ENCODE measurements at places on chromosomes 2 and 18.
A peak's percentile ranks its signal among the peaks of the same experiment; 100 is the strongest.

- H3K36me3 ChIP-seq: no peaks in the 10 kb centered on the region
- no peak for DNase-seq
- no peak overlapping the region for H3K27ac ChIP-seq
- H3K27me3 ChIP-seq: no peaks in the 10 kb centered on the region
Observed at GRCh38 chr2:152425765-152426727, 91.1 kb downstream of the FMNL2 start.

DNA sequence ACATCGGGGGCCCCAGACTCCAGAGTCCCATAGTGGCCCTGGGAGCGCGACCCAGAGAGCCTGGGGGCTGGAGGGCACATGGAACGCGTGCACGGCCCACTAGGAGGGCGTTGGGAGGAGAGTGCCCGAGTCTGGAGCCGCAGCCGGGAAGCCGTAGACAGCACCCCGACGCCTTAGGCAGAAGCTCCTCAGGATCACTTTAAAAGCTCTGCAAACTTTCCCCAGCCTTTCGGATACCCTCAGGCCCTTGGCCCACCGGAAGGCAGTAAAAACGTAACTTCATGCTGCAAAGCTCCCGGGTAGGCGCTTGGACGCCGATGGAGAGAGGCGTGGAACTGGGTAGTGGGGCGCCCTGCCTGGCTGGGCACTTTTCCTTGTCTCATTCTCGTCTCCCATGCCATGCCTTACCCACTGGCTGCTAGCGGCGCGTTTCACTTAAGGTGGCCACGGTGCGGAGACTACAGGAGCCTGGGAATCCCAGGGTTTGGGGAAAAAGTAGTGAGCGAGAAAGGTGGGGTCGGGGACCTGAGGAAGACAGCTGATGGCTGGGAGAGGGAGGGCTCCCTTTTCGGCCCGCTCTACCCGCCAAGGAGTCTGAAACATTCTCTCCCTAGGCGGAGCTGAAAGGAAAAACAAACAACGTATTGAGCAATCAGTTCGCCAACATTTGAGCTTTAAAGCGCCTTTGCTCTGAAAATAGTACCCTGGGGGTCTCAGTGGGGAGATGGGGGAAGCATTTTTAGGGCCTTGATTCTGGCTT is 141.8 kb downstream of the MEIS1 start:
- H3K36me3 ChIP-seq: no peaks in the 10 kb centered on the region
- no peak overlapping the region for H3K4me3 ChIP-seq
- peaks cover 16% of the 10 kb centered on the region for H3K27me3 ChIP-seq
- H3K27ac ChIP-seq: no peak overlapping the region
- no peaks in the 10 kb centered on the region for H3K4me1 ChIP-seq

DNA sequence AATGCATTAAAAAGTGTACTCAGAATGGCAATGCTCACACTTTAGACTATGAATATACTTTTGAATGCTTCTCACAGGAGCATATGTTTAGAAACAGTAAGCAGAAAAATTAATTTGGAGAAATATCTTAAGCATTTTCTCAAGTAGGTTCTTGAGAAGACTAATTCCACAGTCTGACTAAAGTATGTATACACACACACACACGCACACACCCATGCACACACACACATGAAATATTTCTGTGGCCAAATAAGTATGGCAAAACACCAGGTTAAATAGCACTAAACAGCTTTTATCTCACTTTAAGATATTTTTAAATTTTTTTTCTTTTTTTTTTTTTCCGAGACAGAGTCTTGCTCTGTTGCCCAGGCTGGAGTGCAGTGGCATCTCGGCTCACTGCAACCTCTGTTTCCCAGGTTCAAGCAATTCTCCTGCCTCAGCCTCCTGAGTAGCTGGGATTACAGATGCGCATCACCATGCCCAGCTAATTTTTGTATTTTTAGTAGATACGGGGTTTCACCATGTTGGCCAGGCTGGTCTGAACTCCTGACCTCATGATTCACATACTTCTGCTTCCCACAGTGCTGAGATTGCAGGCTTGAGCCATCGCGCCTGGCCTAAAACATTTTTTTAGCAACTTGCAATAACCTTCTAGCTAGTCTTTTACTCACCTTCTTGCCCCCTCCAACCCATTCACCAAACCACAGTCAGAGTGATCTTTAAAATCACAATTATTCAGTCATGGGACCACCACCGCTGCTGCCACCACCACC is 67.5 kb upstream of the SCG2 start:
- H3K27me3 ChIP-seq: no peaks in the 10 kb centered on the region
- DNase-seq: no peak
- H3K4me1 ChIP-seq: no peaks in the 10 kb centered on the region
- no peak overlapping the region for H3K4me3 ChIP-seq
- no peak overlapping the region for H3K27ac ChIP-seq

DNA sequence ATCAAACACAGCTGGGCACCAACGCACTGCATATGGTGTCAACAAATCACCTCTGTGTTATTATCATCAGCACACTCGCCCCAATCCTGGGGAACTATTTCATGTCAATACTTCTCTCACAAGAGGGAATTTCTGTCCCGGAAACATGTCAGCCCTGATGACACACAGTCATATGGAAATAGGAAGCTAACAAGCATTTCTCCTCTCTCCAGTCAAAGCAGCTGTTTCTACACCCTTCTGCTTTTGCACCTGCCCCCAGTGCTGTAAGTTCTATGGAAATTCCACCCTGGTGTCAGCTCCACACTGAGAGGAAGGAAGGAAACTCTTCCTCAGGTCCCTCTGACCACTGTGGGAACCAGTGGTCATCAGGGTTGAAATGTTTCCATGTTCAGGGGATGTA is 447.6 kb upstream of the ID2 start:
- no peak for DNase-seq
- H3K27me3 ChIP-seq: no peaks in the 10 kb centered on the region
- H3K4me3 ChIP-seq: no peak overlapping the region
- H3K36me3 ChIP-seq: no peaks in the 10 kb centered on the region
- no peak overlapping the region for H3K27ac ChIP-seq
- H3K4me1 ChIP-seq: no peaks in the 10 kb centered on the region

GRCh38 chr2:119943058-119943457 is 69.8 kb upstream of the EPB41L5 start:
- peaks cover 33% of the 10 kb centered on the region for H3K4me1 ChIP-seq
- DNase-seq: no peak
- no peak overlapping the region for H3K27ac ChIP-seq
- no peak overlapping the region for H3K4me3 ChIP-seq
- H3K27me3 ChIP-seq: no peaks in the 10 kb centered on the region

- H3K27ac ChIP-seq: no peak overlapping the region
- no peak for DNase-seq
- peaks cover 19% of the 10 kb centered on the region for H3K4me1 ChIP-seq
- no peaks in the 10 kb centered on the region for H3K27me3 ChIP-seq
- H3K36me3 ChIP-seq: no peaks in the 10 kb centered on the region
Observed at GRCh38 chr2:9654452-9655100, 23.8 kb upstream of the YWHAQ start.

GRCh38 chr2:124534028-124534427 is 508.9 kb downstream of the CNTNAP5 start:
- H3K27ac ChIP-seq: no peak overlapping the region
- DNase-seq: no peak
- no peak overlapping the region for H3K4me3 ChIP-seq
- no peaks in the 10 kb centered on the region for H3K4me1 ChIP-seq
- no peaks in the 10 kb centered on the region for H3K27me3 ChIP-seq

DNA sequence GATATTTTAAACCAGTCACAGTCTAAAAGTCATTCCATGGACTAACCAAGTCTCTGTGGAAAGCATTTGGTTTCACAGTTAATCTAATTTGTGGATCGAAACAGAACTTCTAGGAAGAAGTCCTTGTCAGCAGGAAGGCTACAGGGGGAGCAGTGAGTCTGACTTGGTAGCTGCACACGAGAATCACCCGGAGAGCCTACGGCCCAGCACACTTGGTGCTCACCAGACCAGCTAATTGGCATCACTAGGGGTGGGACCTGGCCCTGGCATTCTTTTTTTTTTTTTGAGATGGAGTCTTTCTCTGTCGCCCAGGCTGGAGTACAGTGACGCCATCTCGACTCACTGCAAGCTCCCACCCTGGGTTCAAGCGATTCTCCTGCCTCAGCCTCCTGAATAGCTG is 97.7 kb downstream of the ZNF532 start:
- no peaks in the 10 kb centered on the region for H3K27me3 ChIP-seq
- no peaks in the 10 kb centered on the region for H3K36me3 ChIP-seq
- no peak overlapping the region for H3K4me3 ChIP-seq

DNA sequence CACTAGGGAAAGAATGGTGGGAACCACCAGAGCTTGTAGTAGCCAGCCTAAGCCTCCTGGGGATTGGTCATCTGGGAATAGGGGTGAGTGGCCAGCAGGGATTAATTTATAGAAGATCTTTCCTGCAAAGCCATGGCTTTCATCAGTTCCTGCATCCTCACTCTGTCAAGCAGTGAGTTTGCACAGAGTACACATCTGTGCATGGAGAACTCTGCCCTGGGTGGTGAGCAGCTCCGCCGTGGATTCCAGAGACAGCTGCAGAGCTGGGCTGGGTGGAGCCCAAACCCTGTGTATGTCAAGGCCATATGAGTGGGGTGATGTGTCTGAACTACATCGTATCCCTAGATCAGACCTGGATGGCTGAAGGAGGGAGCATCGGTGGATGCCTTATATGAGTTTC is 182.2 kb downstream of the GLI2 start:
- DNase-seq: no peak
- H3K27me3 ChIP-seq: no peaks in the 10 kb centered on the region
- H3K36me3 ChIP-seq: no peaks in the 10 kb centered on the region
- no peaks in the 10 kb centered on the region for H3K4me1 ChIP-seq

GRCh38 chr18:23103449-23103848 is 31.8 kb upstream of the CABLES1 start:
- DNase-seq: no peak
- no peak overlapping the region for H3K27ac ChIP-seq
- no peaks in the 10 kb centered on the region for H3K27me3 ChIP-seq
- H3K36me3 ChIP-seq: no peaks in the 10 kb centered on the region
- H3K4me1 ChIP-seq: no peaks in the 10 kb centered on the region

- H3K36me3 ChIP-seq: no peaks in the 10 kb centered on the region
- no peaks in the 10 kb centered on the region for H3K4me1 ChIP-seq
- H3K27me3 ChIP-seq: no peaks in the 10 kb centered on the region
- no peak for DNase-seq
Observed at GRCh38 chr2:223797811-223798721, 39.3 kb downstream of the AP1S3 start.

- H3K27ac ChIP-seq: no peak overlapping the region
- no peaks in the 10 kb centered on the region for H3K4me1 ChIP-seq
- DNase-seq: no peak
- H3K36me3 ChIP-seq: no peaks in the 10 kb centered on the region
- no peaks in the 10 kb centered on the region for H3K27me3 ChIP-seq
- no peak overlapping the region for H3K4me3 ChIP-seq
Observed at GRCh38 chr18:32629981-32630700, 142.7 kb downstream of the KLHL14 start.

DNA sequence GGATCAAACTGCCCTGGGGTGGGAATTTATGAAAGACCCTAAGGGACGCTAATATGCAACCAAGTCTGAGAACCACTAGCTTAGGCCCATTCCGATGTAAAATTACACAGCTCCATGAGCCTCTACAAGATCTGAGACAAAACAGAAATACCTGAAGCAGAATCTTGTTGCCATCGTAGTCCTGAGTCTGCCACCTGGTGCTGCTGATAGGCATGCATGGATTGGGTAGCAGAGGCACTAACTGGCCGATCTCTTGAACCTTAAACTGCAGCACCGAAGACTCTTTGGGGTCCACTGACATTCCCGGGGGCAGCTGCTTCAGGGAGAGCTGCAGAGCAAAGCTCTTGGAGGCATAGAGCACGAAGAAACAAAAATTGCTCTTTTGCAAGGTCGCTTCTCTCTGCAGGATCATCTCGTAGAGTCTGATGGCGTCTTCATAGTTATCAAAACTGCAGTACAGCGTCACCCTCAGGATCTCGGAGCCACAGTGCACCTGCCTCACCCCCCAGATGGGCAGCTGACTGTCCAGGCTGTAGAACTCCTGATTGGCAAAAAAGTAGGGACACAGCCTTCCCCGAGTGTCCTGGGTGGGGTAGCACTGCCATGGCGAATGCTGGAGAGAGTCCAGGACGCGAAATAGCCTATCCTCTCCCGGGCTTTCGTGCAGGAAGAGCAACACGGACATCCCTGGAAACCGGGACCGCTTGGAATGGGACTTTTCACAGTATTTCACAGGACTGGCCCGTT is 848 bp downstream of the FAM124B start:
- no peaks in the 10 kb centered on the region for H3K4me1 ChIP-seq
- H3K4me3 ChIP-seq: peak overlapping the region; percentile 24
- no peaks in the 10 kb centered on the region for H3K27me3 ChIP-seq
- no peak for DNase-seq
- H3K36me3 ChIP-seq: no peaks in the 10 kb centered on the region

- H3K36me3 ChIP-seq: no peaks in the 10 kb centered on the region
- no peak overlapping the region for H3K27ac ChIP-seq
- H3K4me3 ChIP-seq: no peak overlapping the region
- H3K4me1 ChIP-seq: peaks cover 11% of the 10 kb centered on the region
- DNase-seq: no peak
Observed at GRCh38 chr2:30511122-30512083, 64.4 kb downstream of the LCLAT1 start.

DNA sequence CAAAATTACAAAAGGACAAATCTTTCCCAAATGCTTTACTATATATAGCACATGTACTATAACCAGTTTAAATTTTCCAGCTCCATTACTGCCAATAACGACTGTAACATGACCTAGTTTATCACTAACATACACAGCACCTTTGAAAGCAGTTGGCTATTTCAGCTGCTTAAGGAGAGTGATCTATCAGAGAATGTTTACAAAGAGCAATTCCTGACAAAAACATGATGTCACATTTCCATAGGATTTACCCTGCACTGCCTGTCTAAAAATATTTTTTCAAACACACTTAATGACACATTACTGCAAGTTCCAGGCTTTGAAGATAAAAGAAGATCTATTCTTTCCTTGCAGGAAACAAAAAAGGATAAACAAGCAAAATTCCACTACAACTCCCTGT is 40.6 kb downstream of the ZNF516 start:
- no peaks in the 10 kb centered on the region for H3K27me3 ChIP-seq
- H3K4me1 ChIP-seq: peaks cover 15% of the 10 kb centered on the region
- DNase-seq: no peak
- no peak overlapping the region for H3K4me3 ChIP-seq

DNA sequence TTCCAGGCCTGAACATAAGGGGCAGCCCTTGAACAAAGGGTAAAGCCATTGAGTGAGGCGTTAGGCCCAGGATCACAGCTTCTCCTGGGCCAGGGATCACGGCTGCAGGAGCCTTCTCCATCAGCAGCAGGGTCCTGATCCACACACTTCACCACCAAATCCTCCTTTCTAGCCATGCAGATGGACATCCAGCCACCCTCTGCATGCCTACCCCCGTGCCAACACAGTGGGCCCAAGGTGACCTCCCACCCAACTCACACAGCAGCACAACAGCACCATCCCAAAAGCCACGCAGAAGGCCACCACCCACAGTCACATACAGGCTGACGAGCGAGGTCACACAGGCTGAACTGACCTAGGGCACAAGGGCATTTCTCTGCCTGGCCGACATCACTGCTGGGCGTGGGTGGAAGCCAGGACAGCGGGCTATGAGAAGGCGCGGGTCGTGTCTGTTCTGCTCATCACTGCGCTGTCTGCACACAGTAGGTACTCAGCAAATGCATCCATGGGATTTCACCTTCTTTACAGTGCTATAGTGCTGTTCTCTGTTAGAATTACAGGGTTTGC is 31.2 kb downstream of the TFCP2L1 start:
- DNase-seq: no peak
- no peak overlapping the region for H3K27ac ChIP-seq
- no peaks in the 10 kb centered on the region for H3K4me1 ChIP-seq
- no peaks in the 10 kb centered on the region for H3K27me3 ChIP-seq
- H3K36me3 ChIP-seq: no peaks in the 10 kb centered on the region
- H3K4me3 ChIP-seq: no peak overlapping the region
